ENCODE measurements at places on chromosomes 12 and 14.

DNA sequence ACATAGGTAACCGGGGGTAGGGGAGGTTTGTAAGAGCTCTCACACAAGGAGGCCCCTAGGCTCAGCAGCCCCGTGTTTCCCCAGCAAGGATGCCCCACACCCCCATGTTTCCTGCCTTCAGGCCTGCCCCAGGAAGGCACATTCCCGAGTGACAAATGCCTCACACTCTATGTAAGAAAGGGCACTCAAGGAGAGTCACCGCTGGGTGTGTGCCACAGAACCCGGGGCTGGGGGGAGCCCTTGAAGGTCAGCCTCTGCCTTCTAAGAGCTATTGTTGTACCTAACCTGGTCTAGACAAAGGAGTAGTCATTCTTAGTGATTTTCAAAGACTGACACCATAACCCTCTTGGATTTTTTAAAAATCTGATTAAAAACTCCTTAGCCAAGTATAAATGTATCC is 333.6 kb downstream of the DPF3 start:
- no peak for DNase-seq

- DNase-seq, result no peak
Measured at GRCh38 chr12:106771425-106771824, 3.1 kb upstream of the RIC8B start.

- no peak for DNase-seq
Measured at GRCh38 chr12:112602150-112602549, 183.4 kb downstream of the PTPN11 start.

DNA sequence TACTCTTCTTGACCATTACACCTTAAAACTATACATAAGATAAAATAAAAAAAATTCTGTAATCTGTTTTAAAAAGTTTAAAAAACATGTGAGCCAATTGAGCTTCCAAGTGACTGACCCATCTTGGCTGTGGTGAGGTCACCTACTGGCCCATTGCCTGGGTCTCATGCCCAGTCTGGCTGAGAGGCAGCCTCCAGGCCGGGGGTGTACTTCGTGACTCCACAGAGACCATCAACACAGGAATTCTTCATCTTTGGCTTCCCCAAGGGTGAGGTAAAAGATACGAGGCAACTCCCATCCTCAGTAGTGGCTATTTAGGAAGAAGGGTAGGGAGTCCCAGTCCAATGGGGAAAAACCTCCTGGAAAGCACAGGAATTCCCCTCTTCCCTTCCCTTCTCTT is 113.2 kb downstream of the APAF1 start:
- DNase-seq, result no peak

DNA sequence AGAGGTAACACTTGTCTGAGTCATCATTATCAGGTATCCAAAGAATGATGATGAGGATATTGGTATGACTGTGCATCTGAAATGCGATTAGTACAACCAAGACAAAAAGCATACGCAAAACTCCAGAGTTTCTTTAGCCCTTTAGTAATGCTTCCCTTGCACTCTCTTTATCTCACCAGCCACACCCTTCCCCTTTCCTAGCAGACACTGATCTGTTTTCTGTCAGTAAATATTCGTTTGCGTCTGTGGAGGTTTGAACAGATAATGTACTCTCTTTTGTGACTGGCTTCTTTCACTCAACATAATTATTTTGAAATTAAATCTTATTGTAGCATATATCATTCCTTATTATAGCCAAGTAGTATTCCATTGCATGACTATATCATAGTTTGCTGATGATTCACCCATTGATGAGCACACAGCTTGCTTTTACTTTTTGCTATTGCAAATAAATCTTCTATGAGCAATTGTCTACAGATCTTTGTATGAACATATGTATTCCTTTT is 775.7 kb downstream of the SLC6A15 start:
- no peak for DNase-seq

Data from activated naive CD4-positive, alpha-beta T cell treated with anti-CD3 and anti-CD28 coated beads, Interleukin-2, amount 50 U/mL, for 16 hours (primary cell).